Fibroblast of villous mesenchyme (primary cell): ENCODE measurements at places on chromosomes 13 and 19.
A peak's percentile ranks its signal among the peaks of the same experiment; 100 is the strongest.

DNA sequence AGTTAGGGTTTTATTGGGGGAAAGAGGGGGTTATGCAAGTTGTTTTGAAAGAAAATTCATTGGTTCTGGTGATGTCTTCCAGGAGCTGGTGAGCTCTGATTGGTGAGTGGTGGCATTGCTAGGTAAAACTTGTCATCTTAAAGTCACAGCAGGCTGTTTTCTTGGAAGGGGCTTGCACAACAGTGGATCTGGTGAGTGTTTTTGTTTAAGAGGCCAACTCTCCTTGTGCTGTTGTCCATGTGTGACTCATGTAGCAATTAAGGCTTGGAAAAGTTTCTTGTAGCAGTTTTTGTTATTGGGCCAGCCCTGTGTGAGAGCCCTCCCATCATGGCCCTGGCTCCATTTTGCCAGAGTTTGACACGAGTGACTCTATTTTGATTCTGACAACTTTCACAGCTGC is 109.4 kb downstream of the RFC3 start:
- DNase-seq = peak; percentile 81

- DNase-seq = no peak
Observed at GRCh38 chr13:19981685-19982238, 23.2 kb downstream of the ZMYM2 start.

- no peak for DNase-seq
Observed at GRCh38 chr19:51704626-51705025, 11.5 kb downstream of the SPACA6 start.

DNA sequence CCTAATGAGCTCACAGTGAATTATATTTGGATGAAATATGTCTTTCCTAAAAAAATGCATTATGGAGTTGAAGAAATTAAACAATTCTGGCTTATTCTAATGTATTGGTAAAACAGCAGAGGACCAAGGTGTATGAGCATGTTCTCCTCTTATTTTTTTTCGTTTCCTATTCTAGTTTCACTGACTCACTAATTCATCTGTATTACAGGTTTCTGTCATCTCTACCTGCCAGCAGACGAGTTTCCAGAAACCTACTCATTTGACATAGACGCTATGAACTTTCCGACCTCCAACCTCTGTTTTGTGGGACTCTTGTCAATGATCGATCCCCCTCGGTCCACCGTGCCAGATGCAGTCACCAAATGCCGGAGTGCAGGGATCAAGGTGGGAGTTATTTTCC is 20.3 kb downstream of the ATP12A start:
- DNase-seq = no peak

GRCh38 chr19:40147693-40148347 is 43.4 kb upstream of the MAP3K10 start:
- DNase-seq = peak; percentile 42

- peak; percentile 90 for DNase-seq
Observed at GRCh38 chr19:38543807-38544568, 73.8 kb downstream of the MAP4K1 start.

DNA sequence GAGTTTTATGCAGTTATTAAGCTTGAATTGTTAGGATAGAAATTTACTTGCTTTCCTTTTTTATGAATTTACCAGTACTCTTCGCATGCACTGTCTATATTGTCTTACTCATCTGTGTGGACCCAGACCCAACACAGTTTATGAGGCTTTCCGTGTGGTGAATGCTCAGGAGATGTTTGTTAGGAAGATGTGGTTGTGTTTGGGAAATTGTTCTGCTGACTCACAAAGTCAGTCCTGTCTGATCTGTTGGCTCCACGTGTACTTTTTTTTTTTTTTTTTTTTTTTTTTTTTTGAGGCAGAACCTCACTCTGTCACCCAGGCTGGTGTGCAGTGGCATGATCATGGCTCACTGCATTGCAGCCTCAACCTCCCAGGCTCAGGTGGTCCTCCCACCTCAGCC is 532.5 kb downstream of the LMO7 start:
- no peak for DNase-seq

DNA sequence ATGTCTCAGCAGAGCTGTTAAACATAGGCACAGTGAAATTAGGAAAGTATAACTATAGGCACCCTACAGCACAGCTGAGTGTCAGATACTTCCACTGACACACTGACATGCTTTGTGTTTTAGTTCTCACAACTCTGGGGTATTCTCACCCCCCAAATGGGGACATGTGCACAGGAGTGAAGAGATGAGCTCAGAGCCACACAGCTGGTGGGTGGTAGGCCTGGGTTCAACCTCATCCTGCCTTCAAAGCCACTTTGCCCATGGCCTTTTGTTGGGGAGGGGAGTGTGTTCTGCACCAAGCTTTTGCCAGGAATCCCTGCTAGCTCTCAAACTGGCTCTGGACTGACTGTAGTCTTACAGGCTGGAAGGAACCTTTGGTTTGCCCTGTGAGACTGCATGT is 1.7 kb upstream of the SLC35E1 start:
- DNase-seq = no peak

GRCh38 chr13:113297370-113298042 is 467 bp downstream of the LAMP1 start:
- peak; percentile 29 for DNase-seq

DNA sequence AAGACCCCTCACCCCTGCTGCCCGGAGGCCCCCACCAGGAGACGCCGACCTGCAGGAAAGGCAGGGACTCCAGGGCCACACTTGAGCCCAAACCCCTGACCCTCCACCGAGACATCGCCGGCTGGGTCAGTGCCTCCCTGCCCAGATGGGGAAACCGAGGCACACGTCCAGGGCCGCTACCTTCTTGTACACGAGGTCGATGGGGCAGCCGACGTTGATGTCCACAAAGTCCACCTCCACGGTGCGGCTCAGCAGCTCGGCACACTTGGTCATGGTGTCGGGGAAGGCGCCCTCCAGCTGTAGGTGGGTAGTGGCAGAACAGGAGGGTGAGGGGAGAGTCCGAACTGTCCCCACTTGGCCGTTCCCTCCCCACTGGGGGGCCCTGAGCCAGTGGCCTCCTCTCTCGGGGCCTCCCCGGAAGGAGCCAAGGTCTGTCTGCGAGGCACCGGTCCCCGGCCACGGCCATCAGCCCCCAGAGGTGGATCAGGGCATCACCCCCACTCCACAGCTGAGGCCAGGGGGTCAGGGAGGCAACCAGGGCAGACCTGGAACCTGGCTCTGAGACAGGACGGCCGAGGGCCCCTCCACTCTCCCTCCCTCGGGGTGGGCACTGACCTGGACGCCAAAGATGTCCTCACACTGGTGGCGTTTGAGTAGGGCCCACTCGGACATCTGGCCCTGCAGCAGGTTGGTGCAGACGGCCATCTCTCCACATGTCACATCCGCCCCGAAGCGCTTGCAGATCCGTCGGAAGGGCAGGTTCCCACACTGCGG is 3.0 kb upstream of the PRR22 start:
- DNase-seq = no peak

DNA sequence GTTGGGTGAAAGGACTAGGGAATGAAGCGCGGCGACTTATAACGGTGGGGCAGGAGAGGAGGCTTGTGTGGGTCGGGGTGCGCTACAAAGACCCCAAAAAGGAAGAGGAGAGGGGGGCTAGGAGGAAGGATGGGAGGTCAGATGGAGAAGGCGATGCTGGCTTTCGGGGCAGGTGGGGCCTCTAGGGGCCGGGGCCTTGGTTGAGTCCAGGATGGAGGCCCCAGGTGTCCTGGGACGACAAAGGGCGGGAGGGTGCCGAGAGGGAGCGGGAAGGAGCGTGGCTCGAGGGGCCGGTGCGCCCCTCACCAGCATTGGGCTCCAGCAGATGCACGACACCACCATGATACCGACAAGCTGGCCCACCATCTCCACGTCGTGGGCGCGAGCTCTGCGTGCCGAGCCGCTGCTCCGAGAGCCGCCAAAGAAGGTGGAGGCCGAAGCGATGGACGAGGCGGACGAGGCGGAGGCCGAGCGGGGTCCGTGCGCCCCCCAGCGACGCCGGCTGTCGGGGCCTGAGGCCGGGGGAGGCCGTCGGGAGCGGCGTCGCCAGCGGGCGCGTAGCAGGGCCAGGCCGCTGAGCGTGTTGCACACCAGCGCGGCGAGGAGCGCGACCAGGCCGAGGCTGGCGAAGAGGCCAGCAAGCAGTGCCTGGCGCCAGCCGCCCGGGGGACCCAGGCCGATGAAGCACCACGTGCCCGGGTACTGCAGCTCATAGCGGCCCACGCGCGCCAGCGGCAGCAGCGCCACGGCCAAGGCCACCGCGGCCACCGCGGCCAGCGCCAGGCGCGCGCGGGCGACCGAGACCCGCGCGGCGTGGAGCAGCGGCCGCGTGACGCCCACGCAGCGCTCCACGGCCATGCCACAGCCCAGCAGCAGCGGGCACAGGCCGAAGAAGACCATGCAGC is 1.8 kb downstream of the PTGER1 start:
- DNase-seq = no peak
